ENCODE measurements at places on chromosomes 7 and 10.

- no peak for DNase-seq
These were observed 253.7 kb downstream of the SFMBT2 start for GRCh38 chr10:7157091-7157490.

- no peak for DNase-seq
These were observed 31.1 kb downstream of the NET1 start for GRCh38 chr10:5443429-5443828.

GRCh38 chr7:2353113-2353935 is 1.3 kb upstream of the EIF3B start:
- DNase-seq = no peak

GRCh38 chr7:112420236-112420861 is 29.9 kb upstream of the IFRD1 start:
- no peak for DNase-seq

DNA sequence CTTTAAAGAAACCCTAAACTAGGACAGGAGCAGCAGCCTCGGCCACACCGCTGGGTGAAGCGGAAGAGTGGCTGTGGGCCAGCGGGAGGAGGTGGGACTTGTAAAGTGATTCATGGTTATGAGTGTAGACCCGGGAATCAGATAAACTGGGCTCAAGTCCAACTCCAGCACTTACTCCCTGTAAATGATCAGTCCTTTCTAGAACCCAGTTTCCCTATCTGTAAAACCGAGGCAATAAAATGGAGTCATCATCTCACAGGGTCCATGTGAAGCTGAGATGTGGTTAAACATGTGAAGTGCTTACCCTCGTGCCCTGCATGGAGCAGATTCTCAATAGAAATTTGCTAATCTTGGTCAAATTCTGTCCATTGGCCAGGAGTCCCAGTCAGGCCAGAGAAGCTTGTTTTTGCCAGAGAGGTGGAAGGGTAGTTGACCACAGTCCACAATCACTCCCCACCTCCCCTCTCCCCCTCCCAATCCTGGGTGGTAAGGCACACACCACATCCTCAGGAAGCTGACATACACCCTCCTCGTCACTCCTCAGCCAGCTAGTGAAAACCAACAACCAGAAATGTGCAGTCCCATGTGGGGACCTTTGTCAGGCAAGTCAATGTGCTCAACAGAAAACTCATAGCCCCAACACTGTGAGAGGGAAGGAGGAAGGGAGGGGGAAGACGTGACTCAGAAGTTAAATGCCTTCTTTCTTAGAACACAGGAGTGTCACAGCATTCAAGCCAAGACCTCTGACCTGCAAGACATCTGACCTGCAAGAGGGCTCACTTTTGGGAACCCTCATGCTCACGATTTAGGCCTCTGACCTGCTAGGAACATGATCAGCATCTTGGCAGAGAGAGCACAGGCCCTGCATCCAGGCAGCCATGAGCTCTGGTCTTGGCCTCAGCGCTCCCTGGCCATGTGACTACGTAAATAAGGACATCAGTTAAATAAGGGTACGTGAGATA is 145.1 kb downstream of the PLXNA4 start:
- peak; percentile 87 for DNase-seq

DNA sequence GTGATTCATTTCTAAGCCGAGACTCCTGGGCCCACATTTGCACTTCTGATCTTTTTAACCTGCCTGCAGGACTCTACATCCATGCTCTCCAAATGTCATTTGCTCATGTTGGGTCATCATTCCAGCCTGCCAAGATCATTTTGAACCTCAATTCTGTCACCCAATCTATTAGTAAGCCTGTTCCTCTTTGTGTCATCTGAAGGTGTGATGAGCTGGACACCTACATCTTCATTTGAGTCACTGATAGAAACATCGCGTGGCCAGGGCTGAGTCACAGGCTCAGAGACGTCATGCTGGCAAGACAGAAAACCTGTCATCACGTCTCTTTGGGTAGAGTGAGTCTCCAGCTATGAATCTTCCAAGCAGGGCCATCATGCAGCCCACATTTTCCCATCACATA is 65.3 kb upstream of the SLF2 start:
- DNase-seq = no peak
